ENCODE measurements at places on chromosomes 7 and 10.

- no peak for DNase-seq
Observed at GRCh38 chr7:80136261-80137055, 1.8 kb downstream of the GNAI1 start.

DNA sequence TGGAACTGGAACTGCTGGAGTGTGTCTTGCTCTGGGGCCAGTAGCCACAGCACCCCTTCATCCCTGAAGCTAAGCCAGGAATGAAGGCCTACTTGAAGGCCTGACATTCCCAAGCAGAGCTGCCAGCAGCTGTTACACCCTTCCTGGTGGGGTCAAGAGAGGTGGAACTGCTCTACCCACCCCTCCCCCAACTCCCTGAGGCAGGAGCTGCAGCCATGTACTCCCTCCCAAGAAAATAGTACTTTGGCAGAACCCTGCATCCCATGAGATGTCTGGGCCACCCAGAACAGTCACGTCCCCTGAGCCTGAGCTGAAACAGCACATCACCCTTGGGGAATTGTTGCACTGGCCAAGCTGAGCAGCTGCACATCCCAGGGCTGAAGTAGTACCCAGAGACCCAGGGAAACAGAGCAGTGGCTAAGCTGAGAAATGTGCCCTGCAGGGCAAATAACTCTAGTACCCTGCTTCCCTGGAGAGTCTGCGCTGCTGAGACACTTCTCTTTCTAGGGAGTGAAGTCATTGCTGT, 63.4 kb upstream of the PLA2G12B start:
- no peak for DNase-seq

DNA sequence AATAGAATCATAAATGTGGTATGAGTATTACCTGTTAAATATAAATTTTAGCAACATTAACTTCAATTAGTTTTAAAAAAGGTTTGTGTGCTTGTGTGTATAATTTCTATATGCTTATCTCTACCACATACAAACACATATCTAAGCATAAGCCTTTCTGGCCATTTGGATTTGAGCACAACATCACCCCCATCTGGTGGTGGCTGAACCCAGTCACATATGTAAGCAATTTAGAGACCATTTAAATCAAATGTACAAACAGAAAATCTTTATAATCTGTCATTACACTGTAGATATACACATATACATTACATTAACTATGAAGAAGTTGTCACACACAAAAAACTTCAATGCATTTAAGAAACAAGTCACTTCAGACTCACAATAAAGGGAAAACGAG, 31.7 kb downstream of the GPR22 start:
- peak; percentile 4 for DNase-seq

GRCh38 chr10:52257692-52258075, 56.4 kb upstream of the DKK1 start:
- no peak for DNase-seq
